ENCODE measurements at places on chromosomes 16 and 17. TPM values are rescaled to one million over a fixed set of nuclear protein-coding genes. Genes with fewer than 3 reads are reported as not detected.

DNA sequence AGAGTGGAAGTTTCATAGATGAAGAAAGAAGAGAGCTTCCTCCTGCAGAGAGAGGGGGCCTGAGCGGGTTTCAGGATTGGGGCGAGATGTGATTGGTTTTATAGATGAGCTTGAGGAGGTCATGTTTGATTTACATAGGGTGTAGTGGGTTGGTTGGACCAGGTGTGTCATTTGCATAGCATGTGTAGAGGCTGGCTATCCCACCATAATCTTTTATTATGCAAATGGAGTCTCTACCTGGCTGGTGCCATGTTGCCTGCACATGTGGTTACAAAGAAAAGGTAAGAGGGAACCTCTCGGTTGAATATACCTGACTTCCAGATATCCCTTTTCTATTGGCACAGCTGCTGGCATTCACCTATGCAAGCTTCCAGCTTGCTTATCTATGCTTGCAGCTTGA lies 228.1 kb downstream of the BCAS3 start:
- no peak for DNase-seq

- DNase-seq, result no peak
Measured at GRCh38 chr17:1630662-1631061, 2.0 kb upstream of the SLC43A2 start.

DNA sequence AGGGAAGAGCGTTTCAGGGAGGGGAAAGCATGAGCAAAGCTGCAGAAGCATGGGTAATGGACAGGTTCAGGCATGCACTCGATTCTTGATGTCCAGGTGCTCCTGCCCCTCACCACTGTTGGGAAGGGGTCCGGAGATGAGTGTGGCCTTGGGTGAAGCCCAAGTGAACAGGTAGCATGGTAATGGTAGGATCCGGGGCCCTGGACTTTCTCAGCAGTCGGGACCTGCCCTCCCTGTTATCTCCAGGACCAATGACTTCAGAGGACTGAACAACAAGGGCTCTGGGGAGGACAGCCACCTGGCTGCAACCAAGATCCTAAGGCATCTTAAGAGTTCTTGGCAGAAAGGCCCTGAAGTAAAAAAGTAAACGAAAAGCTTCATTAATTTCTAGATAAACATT lies 306.8 kb downstream of the CPPED1 start:
- no peak for DNase-seq

DNA sequence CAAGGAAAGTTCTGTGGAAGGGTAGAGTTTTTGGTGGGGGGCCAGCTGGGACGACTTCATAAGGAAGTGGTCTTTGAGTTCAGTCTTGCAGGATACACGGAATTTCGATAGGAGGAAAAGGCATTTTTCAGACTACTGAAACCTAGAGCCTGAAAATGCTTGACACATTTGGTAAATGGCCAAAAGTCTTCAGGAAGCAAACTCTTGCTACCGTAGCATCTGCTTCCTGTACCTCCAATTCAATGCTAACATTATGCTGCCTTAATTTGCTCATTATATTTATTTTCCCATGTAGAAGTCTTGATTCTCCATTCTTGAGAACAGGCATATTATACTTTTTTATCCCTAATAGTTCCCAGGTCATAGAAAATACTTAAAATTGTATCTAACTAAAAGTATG lies 129.3 kb upstream of the MED13 start:
- DNase-seq, result no peak

DNA sequence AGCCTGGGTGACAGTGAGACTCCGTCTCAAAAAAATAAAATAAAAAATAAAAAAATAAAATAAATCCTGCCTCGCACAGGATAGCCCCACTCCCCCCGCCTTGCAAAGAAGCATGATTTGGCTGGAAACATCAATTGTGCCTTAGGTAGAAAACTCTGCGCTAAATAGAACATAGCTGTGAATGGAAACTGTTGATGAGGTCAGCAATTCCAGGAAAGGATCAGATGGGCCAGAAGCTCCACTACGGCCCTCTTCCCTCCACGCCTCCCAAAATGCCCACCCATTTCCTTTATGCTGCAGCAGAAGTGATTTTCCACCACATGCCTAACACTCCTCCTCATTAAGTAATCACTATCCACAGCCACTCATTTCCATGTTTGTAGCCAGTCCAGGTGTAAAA lies 473.4 kb downstream of the XYLT1 start:
- DNase-seq, result no peak

HSBP1 gene
- total RNA-seq, result 270 TPM

HSPB9 gene
- total RNA-seq, result not detected

TMEM114 gene
- not detected for total RNA-seq

FSCN2 gene
- total RNA-seq, result 10.1 TPM

ORAI3 gene
- 9.0 TPM for total RNA-seq

UBE2G1 gene
- 80.6 TPM for total RNA-seq

MYL4 gene
- 0.32 TPM for total RNA-seq

All from HCT116 (cell line).